Stimulated activated CD8-positive, alpha-beta memory T cell treated with anti-CD3 and anti-CD28 coated beads, Interleukin-4, amount 100 ng/mL, for 1 hour (primary cell): ENCODE measurements at places on chromosomes 11 and 22.

- no peak for DNase-seq
Measured at GRCh38 chr11:8503910-8504364, 90.1 kb downstream of the STK33 start.

GRCh38 chr11:11263238-11264005, 89.6 kb downstream of the CSNK2A3 start:
- DNase-seq = no peak

GRCh38 chr11:10453261-10453660, 1.8 kb upstream of the AMPD3 start:
- DNase-seq = no peak

- DNase-seq = no peak
Measured at GRCh38 chr11:133362916-133363315, 169.4 kb downstream of the OPCML start.

DNA sequence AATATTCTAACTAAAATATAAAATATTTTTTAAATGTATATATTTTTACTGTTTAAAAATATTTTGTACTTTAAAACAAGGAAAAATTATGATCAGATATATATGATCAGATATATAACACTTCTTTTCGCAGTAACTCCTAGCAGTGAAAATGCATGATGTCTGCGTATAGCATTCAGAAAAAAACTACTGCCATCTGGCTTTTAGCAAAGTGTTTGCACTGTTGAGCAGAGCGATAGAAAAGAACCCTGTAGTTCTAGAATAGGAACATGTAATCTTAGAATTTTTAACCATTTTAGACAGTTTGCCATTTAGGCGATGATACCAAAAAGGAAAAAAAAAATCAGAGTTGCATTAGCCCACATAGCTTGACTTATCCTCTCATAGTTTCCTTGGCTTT, 370.4 kb upstream of the ANO3 start:
- DNase-seq = no peak
